ENCODE measurements at places on chromosomes 5 and 9.
A peak's percentile ranks its signal among the peaks of the same experiment; 100 is the strongest.

DNA sequence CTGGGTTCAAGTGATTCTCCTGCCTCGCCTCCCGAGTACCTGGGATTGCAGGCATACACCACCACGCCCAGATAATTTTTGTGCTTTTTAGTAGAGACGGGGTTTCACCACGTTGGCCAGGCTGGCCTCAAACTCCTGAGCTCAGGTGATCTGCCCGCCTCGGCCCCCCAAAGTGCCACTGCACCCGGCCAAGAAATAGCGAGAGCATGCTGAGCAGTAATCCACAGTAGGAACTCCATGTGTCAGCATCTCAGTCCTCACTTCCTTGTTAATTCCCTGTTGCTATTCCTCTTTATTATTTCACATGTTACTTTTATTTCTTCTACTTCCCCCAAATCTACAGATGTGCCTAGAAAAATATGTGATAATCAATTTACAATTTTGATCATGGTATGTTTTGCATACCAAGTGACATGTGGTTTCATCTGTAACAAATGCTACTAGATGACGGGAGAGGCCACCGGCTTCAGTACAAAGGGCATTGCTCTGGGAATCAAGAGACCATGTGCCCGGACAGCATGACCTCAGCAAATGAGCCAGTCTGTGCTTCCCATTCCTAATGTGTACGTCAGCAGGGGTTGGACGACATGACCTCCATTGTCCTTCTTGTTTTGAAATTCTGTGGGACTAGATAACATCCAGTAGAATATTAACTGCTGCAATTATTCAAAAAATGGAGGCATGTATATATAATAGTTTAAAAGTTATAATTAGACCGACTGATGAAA, 61.6 kb downstream of the FNBP1 start:
- ATAC-seq: no peak

DNA sequence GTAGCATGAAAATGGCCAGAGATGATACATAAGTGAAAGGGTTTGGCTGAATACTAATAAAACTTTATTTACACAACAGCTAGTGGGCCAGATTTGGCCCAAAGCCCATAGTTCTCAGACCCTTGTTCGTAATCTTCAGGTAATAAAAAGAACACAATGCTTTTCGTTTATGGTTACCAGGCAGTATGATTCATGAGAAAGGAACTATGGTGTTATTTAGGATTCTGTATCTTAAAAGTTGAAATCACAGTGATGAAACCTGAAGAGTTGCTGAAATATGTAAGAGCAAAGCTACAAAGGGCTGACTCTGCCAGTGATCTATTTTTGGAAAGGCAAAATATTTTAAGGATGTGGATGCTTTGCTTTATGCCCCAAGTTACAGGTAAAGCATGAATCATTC, 192.7 kb downstream of the SMC2 start:
- ATAC-seq: no peak

DNA sequence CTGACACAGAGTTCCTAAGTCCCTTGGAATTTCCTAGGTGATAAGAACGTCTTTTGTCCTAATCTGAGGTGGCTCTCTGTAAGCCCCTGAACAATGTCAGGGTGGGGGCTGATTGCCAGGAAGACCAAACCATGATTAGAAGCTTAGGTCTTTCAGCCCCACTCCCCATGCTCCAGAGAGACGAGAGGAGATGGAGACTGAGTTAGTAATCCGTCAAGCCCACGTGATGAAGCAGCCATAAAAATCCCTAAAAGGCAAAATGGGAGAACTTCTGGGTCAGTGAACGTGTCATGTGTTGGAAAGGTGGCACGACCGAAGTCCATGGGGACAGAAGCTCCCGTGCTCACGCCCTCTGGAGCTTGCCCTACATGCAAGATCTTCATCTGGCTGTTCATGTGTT, 85.6 kb downstream of the RAD23B start:
- ATAC-seq: no peak

GRCh38 chr5:58453306-58453705, 6.6 kb downstream of the PLK2 start:
- no peak for ATAC-seq

GRCh38 chr5:123512611-123513461, 859 bp downstream of the CSNK1G3 start:
- peak; percentile 59 for ATAC-seq

DNA sequence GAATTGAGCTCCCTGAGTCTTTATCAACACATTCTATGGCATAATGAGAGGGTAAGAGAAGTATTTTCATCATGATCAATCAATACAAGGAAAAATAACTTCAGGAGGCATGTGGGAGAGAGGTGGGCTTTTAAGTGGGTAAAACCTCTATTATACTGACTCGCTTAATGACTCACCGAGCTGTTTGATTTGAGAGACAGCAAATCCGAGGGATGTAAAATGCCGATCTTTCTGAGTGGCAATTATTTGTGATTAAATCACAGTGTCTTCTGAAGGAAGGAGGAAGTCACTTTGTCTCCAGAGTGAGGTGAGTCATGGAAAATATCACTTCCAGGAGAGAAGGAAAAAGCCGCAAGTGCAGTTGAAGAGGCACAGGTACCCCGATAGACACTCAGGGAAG, 320.4 kb downstream of the DRD1 start:
- no peak for ATAC-seq

DNA sequence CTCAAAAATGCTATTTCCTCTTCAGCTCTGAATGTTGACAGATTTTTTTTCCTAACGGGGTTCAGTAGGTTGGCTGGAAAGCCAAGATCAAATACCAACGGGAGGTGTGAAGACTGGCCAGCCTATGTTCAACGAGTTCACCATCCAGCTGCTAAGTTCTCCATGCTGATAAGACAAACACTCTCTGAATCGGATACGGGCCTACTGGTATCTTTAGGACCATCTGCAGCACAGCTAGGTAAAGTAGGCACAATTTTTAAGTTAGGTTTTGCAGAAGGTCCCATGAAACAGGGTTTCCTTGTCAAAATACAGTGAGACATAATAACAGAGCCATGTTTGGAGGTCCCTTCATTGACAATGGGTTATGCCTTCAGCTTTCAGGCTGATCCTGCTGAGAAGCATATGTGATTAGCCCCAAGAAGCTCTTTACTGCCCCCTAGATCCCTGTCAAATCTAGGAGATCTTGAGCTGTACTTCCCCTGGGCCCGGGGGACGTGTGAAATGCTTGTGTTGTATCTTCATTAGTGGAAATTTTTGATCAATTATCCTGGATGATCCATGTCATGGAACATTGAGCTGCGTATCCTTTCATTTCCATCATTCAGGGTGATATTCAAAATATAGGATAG, 60.6 kb downstream of the PGM5 start:
- ATAC-seq: no peak

GRCh38 chr9:36779582-36779981, 206.9 kb downstream of the MELK start:
- no peak for ATAC-seq

DNA sequence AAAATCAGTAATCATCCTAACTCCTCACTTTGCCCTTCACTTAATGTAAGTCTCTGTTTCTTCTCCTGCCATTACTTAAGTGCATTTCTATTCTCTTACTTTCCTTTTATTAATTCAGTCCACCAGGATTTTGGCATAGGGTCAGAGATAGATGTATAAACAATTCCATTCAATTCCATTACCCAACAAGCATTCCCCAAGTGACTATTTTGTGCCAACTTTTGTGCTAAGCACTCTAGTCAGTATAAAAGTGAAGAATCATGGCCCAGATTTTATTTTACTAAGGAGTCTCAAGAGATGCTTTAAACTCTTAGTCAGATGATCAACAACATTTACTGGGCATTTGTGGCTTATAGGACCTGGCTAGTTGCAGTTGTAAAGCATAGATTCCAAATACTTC, 159.3 kb downstream of the DMAC1 start:
- ATAC-seq: no peak

GRCh38 chr9:100761276-100761802, 183.5 kb downstream of the CAVIN4 start:
- ATAC-seq: no peak

DNA sequence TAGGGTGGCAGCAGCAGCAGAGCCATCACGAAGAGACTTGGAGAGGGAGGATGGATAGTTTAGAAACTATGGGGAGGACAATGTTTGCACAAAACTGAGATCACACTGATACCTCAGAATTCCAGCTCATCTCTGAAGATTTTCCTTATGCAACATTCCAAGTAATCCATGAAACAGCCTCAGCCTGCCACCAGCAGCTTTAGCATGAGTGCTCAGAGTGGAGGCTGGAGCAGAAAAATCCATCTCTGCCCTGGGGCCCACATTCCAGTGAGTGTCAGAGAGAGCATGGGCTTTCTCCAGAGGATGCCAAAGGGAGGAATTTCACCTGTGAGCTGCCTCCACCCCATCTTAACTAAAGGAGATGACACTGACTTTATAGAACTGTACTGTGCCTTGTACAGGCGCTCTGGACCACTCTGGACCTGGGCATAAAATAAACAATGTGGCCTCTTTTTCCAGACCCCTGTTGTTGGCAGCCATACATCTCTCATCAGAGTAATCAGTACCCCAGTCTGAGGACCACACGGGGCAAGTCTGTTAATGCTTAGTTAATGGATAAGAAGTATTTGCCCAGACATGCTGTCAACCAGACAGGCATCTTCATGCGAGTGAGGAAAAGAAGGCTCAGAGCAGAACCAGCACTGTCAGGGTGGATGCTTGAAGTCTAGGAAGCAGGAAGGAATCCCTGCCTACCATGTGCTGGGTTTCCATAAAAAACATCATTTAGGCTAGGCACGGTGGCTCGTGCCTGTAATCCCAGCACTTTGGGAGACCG, 440.9 kb downstream of the ENC1 start:
- no peak for ATAC-seq

GRCh38 chr9:98924946-98925820, 18.5 kb upstream of the COL15A1 start:
- no peak for ATAC-seq

GRCh38 chr9:71303351-71303750, 181.9 kb upstream of the TRPM3 start:
- no peak for ATAC-seq

GRCh38 chr9:127187231-127187956, 65.0 kb upstream of the ANGPTL2 start:
- no peak for ATAC-seq

DNA sequence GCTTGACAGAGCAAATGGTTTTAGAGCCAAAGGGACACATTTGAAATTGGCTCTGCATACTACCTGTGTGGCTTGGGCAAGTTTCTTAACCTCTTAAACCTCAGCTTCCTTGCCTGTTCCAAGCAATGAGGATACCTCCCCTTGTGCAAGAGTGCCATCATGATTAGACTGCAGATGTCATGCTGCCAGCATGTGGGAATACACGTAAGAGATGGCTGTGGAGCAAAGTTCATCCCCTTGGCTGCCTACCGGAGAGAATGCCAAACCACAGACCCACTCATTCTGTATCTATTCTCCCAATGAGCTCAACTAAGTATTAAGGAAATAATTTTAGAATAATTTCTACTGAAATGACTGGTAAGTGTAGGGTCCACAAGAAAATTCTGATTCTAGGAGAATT, 101.3 kb downstream of the WDR41 start:
- ATAC-seq: no peak

DNA sequence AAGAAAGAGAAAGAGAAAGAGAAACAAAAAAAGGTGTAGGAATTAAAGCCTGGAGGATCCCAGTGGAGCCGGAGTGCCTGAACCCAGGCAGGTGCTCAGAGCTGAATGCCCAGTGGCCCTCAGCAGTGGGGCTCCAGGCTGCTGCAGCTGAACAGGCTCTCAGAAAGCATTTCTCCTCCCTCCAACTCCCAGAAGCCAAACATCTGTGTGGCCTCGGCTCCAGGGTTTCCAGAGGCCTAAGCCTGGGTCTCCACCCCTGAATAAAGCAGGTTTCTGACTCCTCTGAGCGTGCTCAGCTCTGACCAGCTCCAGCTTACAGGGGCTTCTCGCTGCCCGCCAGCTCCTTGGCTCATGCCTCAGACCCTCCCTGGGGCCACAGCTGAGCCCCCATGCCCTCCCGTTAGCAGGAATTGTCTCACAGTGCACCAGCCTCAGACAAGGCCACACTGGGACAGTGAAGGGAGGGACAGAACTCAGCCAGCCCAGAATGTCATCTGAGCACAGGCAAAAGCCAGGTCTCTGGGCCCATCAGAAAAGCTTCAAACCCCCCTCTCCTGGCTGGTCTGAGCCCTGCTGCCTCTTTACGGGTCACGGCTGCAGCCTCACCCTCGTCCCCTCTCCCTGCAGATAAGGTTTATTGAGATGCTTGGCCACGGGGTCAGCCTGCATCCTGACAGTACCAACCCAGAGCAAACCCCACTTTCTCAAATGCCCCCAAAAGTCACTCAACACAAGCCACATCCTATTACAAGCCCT, 114.4 kb upstream of the PPP1R26 start:
- no peak for ATAC-seq

All from stimulated activated memory B cell treated with anti-CD40 and anti-IgM and Interleukin-4, amounts not matched to agents 10 μg/mL and 1 μg/mL and 100 μg/mL, for 72 hours (primary cell).